ENCODE measurements at places on chromosomes 3 and 15.

- no peak for DNase-seq
Observed at GRCh38 chr15:25862472-25863110, 536 bp downstream of the ATP10A start.

GRCh38 chr3:123138839-123139444, 62.8 kb upstream of the SEC22A start:
- no peak for DNase-seq

DNA sequence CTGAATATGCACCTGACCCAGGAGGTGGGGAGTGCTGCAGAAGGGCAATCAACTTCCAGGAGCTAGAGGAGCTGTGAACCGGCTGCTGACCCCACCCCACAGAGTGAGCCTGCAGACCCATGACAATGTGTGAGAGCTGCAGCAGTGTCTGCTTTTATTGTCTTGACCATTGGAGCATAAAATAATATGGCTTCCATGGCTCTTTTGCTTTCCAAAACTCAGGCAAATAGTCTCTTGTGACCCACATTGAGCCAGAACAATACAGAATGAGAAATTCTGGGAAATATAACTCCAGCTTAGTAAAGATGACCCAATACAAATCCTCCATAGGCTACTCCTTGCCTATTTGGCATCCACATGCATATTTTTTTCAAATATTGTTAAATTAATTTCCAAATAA, 309.6 kb downstream of the PYDC2 start:
- no peak for DNase-seq

- DNase-seq, result peak; percentile 65
Observed at GRCh38 chr3:51718547-51719409, 11.9 kb downstream of the GRM2 start.

DNA sequence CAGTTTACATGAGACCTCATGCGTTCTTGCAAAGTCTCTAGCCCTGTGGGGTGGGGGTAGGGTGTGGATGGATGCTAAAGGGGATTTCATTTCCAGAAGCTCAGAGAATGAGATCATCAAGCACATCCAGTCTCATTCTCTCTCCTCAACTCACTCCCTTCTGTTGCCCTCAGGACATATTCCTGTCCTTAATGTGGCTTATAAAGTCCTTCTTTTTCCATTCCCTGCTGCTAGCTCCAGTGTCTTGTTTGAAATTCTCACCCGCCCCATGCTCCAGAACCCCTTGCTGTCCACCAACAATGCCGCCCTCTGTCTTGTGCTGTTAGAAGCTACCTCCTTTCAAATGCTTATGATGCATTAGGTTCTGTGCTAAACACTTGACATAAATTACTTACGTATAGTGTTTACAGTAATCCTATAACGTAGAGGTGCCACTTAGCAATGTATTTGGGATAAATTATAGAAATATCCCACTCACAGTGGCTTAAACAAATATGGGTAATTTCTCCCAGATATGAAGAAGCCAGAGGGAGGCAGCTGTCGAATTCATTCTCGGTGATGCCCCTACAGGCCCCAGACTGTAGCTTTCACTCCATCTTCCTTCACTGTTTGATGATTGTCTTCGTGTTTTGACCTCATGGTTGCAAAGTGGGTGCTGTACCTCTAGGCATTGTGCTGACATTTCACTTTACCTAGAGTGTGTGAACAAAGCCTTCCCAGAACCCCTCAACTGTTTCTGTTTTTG, 273.1 kb upstream of the TBL1XR1 start:
- no peak for DNase-seq

DNA sequence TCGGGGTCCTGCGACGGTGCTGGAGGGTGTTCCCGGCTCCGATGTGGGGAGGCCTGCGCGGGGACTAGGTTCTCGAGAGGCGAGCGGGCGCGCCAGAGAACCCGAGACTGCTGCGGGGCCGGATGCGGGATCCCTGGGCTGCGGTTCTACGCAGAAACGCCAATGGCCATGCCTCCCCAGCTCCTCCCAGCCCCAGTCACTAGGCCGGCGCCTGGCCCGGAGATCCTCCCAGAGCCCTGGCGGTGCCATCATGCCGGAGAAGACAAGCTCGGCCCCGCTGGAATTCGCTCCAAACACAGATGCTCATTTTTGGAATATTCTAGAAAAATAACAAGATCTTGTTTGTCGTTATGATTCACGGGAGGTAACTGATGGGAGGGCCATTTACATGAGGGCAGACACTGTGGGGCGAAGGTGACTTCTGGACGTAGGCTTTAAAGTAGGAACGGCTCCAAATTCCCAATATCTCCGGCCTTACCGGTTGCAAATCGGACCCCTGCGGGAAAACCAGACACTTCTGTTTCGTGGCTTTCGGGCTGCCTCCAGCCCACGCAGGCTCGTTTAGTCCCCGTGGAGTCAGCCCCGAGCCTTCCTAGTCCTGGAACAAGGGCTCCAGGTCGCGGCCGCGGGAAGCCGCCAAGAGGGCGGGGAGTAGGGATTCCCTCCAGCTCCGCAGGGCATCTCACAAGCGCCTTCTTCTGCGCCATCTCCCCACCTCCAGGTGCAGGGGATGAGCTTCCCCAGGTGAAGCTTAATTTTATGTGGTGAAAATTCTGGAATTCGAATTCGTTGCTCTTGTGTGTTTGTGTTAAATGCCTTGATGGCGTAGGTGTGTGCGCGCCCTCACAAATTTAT, 74.8 kb upstream of the POLG start:
- DNase-seq, result no peak

DNA sequence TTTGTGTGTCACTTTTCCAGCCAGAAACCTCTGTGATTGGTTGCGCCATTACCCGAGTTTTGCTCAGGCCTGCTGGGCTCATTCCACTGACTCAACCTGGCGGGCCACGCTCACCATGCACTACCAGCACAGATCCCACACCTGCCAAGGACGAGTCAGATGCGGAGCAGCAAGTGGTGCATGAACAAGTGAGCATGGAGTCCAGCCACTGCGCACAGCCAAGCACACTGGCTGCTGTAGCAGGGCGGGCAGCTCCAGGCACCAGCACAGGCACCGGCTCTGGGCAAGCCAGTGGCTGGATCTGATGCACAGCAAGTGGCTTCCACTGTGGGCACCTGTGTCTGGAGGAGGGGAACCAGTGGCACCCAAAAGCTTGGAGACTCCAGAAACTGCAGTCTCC, 110.4 kb downstream of the CBLB start:
- no peak for DNase-seq

- DNase-seq, result no peak
Observed at GRCh38 chr15:59237119-59237855, 30.6 kb downstream of the LDHAL6B start.

DNA sequence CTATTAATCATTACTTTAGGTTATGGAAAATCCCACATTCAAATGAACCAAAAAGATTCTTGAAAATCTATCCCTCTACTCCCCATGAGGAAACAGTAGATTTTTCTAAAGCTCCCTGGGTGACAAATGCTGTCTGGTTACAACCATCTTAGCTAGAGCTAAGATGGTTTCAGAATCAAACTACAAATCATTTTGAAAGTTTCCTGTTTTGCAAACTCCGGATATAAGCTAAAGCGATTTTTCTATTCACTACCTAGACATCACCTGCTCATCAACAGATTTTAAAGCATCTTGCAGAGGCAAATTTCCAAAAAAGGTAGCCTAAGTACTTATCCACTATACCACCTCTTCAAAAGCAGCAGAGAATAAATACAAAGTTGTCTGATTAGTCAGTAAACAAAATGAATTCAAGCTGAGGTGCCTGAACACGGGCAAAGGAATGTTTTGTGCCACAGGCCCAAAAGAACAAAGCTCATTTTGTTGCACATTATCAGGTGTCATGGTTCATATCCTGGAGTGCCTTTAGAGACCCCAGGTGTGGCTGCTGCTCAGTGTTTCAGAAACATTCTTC, 204.9 kb downstream of the TNIK start:
- DNase-seq, result no peak

GRCh38 chr3:18238746-18239331, 186.3 kb downstream of the SATB1 start:
- DNase-seq, result no peak

DNA sequence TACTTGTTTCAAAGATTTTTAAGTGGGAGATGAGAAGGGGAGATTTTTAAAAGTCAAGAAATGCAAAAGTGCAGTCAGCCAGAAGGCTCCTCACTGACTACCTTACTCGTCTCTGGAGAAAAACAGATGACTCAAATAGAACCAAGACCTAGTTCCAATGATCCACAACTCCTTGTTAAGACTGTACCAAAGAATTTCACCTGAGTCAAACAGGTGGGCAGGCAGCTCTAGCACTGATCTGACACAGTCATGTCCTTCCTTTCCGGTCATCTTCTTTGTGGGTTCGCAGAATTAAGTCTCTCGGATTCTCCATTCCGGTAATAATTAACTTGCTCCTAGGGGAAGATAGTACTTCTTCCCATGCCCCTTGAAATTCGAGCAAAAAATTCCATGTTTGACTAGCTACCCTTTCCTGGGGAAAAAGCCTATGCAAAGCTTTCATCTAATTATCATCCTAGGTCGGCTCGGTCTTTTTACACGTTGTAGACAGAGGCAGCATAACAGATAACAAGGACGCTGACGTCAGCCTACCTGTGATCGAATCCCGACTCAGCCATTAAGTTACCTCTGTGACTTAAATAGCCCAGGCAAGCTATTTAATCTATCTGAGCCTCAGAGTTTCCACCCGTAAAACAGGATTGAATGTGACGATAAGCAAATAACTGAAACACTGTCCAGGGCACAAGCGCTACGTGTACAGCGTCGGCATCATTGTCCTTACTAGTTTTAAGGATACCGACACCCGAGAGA, 758 bp downstream of the SELENOK start:
- no peak for DNase-seq

GRCh38 chr3:18149386-18149785, 275.8 kb downstream of the SATB1 start:
- DNase-seq, result no peak

DNA sequence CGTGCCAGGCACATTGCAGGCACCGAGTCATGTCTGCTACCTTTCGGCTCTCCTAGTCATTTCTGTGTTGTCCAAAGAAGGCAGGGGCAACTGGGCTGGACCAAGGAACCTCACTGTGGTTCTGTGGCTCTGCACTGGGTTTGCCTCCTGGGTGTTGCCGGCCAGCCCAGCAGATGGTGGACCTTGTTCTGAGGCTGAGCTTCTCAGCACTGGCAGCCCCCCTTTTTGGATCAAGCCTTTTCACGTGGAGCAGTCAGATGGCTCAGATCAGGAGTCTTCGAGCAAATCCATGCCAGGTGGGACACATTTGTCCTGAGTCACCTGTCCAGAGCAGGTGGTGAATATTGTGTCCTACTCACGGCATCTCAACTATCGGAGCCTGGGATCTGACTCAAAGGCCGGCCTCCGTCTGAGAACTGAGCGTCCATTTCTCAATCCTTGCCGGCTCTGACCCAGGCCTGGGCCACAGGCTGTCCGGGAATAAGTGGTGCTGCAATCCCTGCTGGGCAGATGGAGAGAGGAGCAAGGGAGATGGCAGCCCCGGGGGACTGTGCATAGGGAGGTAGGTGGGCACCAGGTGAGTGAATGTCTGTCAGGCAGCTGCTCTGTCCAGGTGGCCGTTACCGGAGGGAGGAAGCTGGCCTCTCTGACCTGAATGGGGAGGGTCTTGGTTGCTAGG, at the start of gene IL16:
IL16 (plus strand) TSS at position 304 of the 679 bp plus-strand sequence. CDS start 28,521 bp downstream, outside the sequence.
- no peak for DNase-seq

GRCh38 chr3:88019024-88019423, 39.8 kb downstream of the CGGBP1 start:
- no peak for DNase-seq

DNA sequence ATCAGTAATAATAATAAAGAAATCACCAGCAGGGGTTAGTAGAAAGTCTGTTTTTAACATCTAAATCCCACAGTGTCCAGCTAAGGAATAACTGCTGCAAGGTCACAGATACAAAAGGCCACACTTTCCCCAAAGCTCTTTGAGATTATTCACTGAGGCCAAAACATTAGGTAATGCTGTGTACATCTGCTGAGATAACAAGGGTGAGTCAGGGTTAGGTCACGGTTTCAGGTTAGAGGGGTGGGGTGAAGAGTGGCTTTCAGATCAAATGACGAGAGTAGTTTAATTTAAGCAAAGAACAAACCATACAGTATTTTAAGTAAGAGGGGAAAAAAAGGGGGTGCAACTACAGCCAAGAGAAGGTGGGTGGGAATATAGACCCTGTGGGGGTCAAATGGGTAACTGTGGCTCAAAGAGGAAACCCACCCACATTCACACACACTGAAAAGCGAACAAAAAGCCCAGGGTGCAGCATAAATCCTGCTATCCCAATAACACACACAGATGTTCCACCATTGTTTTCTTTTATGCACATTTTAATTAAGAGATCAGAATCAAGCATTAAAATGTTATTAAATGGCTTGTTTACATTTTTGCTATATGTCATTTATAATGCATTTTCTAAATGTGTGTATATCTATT, 412.9 kb downstream of the TIGIT start:
- no peak for DNase-seq

DNA sequence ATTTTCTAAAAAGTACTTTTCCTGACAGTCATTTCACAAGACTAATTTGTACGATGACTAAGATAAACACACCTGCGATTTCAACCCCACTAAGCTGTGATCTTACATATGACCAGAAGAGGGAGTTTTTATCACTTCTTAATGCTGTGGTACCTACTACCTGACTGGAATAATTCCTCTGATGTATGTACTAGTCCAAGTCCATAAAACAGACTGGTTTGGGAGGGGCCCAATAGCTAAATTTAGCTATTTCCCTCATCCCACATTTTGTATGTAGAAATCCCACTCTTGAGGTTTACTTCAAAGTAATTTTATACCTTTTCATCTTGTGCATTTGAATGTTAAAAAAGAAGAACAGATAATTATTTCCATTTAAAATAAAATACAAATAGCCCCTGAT, 49.7 kb upstream of the SCAANT1 start:
- DNase-seq, result no peak

DNA sequence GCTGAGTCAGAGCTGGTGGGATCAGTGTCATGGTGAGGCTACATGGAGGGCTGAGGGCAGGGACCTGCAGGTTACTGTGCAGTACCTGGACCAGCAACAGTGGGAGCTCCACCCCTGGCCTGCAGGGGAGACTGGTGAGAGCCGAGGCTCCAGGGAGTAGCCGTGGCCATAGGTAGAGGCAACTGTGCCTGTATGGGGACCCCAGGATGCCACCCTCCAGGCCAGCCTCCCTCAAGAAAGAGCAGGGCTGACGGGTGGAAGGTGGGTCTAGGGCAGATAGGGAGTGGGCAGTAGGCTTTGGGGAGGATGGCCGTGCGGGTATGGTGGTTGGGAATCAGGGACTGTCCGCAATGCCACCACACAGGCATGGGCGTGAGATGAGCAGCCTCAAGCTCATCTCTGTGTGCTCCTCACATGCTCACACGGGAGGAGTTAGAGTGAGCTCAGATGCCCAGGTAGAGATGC, 35.5 kb downstream of the FBLN2 start:
- no peak for DNase-seq

DNA sequence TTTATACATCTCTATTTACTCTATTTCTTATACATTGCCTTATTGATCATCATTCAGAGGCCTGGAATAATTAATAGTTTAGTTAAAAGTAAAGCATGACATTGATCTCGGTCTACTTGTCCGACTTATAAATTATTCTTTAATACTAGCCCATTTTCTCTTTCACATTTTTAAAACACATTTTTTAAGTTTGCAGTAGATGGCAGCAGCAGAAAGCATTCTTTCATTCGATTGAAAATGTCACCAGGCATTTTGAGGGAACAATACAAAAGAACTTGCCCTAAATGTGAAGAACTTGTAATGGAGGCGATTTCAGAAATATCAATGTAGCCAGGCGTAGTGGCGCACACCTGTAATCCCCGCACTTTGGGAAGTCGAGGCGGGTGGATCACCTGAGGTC, 15.5 kb upstream of the MAP3K13 start:
- no peak for DNase-seq

GRCh38 chr3:55569033-55569599, 82.0 kb upstream of the WNT5A start:
- no peak for DNase-seq
